ENCODE measurements at places on chromosomes 16 and 17. TPM values are rescaled to one million over a fixed set of nuclear protein-coding genes. Genes with fewer than 3 reads are reported as not detected.

ZFHX3 gene
- total RNA-seq, result 14.1 TPM

CYB561 gene
- total RNA-seq, result 33.6 TPM

PIRT gene
- total RNA-seq, result not detected

PHF12 gene
- 26.8 TPM for total RNA-seq

NPIPB9 gene
- total RNA-seq, result 2.7 TPM

CLEC19A gene
- not detected for total RNA-seq
